Stimulated activated naive CD4-positive, alpha-beta T cell treated with Interleukin-2 at 50 U/mL for 16 hours (primary cell): ENCODE measurements at places on chromosomes 7 and 10.

DNA sequence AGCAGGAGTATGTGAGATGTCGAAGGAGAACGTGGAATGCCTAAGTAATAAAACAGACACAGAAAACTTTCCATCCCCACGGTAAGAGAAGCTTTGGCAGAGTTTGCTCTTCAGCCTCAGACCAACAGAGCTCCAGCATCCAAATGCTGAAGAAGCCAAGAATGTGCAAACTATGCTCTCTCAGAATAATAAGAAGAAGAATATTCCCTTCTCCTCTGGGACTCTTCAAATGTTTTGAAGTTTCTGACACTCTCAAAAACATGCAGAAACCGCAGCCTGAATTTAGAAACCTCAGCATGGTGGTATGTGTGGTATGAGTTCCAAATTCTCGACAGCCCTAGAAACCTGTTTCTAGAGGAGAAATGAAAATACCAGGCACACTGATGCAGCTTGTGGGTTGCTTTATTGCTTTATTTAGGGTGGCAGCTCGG, 113.3 kb downstream of the KCNMA1 start:
- no peak for DNase-seq

DNA sequence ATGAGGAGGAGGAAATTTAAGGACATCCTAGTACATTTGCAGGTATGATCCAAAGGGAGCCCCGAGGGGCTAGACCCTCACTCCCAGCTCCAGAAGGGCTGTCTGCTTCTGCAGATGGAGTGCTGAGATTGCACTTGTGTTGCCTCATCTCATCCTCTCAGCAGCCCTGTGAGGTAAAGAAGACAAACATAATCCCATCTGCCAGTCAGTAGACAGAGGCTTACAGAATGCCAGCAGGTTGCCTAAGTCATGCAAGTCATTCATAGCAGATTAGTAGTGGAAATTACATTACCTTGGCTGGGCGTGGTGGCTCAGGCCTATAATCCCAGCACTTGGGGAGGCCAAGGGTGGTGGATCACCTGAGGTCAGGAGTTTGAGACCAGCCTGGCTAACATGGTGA, 45.4 kb downstream of the BLVRA start:
- no peak for DNase-seq

- no peak for DNase-seq
Observed at GRCh38 chr10:106278383-106278782, 886.1 kb downstream of the SORCS1 start.

DNA sequence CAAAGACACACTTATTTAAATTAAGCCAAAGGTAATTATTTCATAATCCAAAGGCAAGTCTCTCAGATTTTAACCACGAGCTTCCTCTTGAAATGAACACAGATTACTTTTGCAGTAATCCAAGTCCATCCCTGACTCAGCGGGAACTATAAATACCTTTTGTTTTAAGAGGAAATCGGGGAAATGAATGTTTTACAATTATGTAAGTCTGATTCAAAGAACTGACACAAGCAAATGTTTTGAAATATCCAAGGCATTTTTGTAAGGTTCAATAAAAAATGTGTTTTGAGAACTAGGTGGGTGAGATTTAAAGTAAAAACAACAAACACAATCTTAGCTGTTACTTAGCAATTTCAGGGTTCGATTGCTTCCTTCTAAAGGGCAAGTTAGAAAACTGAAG, 179.8 kb upstream of the ASAH2 start:
- no peak for DNase-seq

GRCh38 chr7:138837627-138838026, 39.6 kb upstream of the ATP6V0A4 start:
- no peak for DNase-seq

DNA sequence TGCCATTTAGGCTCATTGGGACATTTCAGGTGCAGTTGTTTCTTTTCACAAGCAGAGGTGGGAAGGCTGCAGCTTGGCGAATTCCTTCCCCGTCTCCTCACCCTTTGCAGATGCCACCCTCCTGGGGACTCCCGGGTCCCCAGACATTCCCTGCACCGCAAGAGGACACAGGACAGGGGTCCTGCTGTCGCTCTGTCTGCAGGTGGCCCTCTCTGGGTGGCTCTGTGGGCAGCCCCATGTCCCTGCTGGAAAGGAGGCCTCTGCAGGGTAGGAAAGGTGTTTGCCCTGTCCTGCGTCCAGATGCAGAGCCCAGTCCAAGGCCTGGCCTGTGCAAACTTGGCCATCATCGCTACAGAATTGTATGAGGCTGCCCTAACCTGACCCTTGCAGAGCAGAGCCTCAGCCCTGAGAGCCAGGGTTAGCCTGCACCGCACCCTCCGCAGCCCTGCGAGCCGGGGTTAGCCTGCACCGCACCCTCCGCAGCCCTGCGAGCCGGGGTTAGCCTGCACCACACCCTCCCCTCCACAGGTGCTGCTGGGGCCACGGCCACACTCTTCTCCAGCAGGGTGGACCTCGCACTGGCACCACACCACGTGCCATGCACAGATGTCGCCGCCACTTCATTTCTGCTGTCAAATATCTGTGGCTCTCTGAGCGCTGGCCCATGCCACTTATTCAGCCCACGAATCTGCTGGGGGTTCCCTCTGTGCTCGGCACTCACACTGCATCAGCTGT, 61.0 kb downstream of the CFAP46 start:
- DNase-seq: no peak

DNA sequence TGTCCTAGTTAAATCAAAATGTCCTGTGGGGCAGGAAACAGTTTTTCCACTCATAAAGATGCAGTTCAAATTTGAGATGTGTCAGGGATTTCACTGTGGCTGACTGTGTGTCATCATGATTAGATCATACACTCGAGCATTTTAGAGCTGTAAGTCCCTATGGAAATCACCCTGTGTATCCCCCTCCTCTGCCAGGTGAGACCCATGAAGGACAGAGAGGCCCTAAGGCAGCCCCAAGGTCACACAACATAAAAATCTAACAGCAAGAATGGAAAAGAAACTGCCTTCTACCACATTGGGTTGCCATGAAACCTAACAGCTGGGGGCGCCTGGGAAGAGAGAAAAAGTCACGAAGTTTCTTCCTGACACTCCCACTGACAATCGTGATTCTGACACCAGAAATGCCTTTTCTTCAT, 135.8 kb downstream of the KCNMA1 start:
- no peak for DNase-seq

DNA sequence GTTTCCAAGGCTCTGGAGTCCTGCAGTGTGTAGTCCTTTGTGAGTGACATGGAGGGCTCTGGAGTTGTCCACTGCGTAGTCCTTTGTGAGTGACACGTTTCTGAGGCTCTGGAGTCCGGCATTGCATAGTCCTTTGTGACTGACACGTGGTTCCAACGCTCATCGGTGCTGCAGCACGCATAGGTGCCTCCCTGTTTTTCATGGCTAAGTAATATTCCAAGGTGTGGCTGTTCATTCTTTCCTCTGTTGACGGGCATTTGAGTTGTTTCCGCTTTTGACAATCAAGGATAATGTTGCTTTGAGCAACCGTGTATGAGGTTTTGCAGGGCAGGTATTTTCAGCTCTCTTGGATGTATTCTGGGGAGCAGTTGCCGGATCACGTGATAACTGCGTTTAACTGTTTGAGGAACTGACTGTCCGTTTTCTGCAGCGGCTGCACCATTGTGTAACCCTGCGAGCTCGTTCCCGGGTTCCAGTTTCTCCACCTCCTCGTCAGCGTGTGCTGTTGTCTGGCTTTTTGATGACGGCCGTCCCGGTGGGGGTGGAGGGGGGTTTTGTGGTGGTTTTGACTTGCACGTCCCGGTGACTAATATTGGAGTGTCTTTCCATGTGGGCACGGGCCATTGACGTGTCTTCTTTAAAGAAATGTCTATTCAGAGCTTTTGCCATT, 21.1 kb downstream of the FAM20C start:
- DNase-seq: no peak

DNA sequence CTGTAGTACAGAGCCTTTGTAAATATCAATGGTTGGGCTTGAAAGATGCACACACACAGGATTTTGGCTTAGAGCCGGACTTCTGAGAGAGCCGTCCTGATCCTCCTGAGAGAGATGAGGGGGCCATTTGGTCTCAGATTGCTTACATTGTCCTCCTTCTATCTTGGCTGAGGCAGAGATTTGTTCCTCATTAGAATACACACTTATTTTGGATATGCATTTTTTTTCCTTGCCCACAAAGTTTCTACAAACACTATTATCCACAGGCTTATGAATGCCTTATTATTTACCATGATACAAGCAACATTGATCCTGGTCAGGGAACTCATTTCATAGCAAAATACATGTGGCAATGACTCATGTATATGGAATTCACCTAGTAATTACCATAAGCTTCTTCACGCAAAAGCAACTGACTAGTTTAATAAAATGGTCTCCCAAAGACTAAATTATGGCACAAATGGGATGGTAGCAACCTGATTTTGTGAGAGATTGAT, 175.3 kb downstream of the MDFIC start:
- DNase-seq: no peak

DNA sequence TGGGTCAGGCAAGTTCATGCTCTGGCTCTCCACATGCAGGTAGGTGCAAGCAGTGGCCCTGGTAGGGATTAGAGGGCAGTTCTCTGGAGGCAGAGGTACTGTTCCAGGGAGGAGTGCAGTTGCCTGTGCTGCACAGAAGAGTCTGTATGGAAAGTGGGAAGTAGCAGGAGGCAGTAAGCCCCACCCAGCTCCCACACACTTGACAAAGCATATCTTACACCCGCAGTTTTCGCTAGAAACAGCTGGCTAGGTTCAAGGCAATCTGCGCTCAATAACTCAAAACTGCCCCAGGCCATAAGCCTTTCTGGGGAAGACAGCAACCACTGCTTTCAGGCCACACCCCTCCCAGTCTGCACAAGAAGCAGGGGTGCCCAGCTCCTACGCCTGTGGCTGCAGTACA, 33.1 kb upstream of the ARMC3 start:
- no peak for DNase-seq

- DNase-seq: no peak
Observed at GRCh38 chr10:125141150-125141859, 19.1 kb downstream of the CTBP2 start.

DNA sequence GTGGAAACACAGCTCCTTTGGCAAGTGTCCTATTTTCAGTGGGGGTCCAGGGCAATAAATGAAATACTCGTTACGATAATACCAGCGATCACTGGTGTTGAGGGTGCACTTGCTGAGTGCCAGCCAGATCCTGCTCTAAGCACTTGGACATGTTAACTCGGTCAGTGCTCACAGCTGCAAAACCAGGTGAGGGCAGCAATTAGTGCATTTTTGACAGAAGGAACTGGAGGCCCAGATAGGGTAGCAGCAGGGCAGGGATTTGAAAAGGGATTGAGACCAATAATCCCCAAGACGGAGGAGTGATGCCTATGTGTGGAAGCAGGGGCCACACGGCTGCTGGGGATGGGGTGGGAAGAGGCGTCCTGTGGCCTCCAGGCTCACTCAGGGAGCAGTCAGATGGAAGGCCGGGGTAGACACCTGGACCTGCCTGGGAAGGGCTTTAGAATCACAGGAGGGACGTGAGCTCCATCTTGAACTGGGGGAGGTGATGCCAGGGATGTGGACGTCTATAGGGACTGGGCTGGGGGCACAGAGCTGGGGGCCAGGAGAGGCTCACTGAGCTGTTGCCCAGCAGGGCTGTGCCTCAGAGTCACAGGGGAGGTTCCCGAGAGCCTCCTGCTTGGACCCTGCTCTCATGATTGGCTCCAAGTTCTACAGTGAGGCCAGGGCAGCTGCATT, 14.3 kb downstream of the PTPRE start:
- DNase-seq: no peak
